ENCODE measurements at places on chromosomes 12 and 14. TPM values are rescaled to one million over a fixed set of nuclear protein-coding genes. Genes with fewer than 3 reads are reported as not detected.
A peak's percentile ranks its signal among the peaks of the same experiment; 100 is the strongest.

- H3K27me3 ChIP-seq, result no peaks in the 10 kb centered on the region
- H3K4me3 ChIP-seq, result no peak overlapping the region
- H3K4me1 ChIP-seq, result no peaks in the 10 kb centered on the region
- no peaks in the 10 kb centered on the region for H3K36me3 ChIP-seq
- H3K27ac ChIP-seq, result no peak overlapping the region
Measured at GRCh38 chr14:86203843-86204242, 673.9 kb downstream of the FLRT2 start.

DNA sequence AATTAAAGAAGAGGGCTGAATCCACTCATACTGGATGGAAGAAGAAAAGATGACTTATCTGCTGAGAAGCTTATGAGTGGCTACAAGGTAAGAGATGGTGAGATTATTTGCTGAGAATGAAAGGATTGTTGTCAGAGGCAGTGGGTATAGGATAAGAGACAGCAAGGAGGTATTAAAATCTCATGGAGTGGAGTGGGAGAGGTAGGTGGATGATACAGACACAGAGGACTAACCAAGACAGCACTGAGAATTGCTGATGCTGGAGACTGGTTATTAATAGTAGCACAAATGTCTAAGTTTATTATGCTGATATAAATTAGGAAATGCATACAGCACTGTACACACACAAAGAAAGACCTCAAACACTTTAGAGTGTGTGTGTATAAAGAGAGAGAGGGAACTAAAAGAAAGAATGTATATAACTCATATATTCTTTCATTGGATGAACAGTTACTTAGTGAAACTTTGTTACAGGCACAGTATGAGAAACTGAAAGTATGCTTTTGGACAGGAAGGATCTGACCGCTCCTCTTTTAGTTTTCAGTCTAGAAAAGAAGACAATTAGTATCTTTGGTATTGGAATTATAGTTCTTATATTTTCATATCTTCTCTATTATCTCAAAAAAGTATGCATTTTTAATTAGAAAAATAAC lies 543.1 kb downstream of the LRFN5 start:
- no peak for DNase-seq
- no peak overlapping the region for H3K4me3 ChIP-seq
- no peaks in the 10 kb centered on the region for H3K36me3 ChIP-seq
- no peaks in the 10 kb centered on the region for H3K4me1 ChIP-seq
- H3K27me3 ChIP-seq, result no peaks in the 10 kb centered on the region
- H3K27ac ChIP-seq, result no peak overlapping the region

DNA sequence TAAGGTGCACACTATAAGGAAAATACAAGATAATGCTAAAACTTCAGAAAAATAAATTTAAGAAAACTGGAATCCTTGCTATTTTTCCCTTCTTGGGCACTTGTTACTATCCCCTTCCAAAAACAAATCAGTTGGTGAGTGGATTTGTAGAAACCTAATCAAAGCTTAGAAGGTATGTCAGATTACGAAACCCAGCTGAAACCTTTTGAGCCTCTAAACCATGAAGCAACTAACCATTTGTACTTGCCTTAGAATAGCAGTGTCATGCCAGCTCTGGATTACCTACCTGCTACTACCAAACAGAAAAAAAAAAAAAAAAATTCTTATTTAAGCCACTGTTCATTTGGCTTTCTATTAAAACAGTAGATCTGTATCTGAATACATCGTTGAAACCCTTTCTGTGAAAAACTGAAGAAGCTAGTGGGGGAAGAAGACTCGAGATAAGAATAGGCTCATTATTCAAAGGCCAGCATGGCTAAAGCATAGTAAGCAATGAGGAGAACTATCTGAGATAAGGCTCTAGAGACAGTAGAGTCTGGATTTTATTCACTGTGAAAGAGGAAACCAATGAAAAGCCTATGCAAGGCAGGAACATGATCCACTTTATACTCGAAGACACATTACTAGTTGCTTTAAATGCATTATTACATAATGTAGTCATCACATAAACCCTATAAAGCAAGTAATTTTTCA lies 30.2 kb downstream of the OSBPL8 start:
- no peak overlapping the region for H3K27ac ChIP-seq
- no peaks in the 10 kb centered on the region for H3K36me3 ChIP-seq
- no peaks in the 10 kb centered on the region for H3K27me3 ChIP-seq
- DNase-seq, result no peak
- H3K4me1 ChIP-seq, result no peaks in the 10 kb centered on the region

DNA sequence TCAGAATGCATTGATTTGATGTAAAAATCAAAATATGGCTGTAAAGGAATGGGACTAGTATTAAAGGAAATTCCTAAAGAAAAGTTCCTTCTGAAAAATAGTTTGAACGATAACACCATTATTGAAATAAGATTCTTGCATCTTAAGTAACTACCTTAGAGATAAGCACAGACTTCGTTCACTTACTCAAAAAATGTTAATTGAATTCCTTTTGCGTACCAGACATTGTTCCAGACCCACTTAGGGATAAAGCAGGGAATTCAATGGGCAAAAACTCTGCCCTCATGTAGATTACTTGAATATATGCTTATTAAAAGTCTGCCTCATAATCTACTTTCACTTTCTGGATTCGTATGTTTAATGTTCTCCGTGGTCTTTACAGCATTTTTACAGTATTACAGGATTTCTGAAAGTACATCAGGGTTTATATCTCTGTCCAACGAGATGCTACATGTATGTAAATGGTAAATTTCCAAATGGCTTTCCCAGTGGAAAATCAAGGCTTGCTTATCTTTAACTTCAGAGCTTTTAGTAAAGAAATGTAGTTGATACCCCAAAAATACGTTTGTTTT lies 213.7 kb downstream of the GXYLT1 start:
- no peak for DNase-seq
- peaks cover 9% of the 10 kb centered on the region for H3K27me3 ChIP-seq
- H3K4me1 ChIP-seq, result no peaks in the 10 kb centered on the region
- H3K27ac ChIP-seq, result no peak overlapping the region
- 0 out of 2 replicates have a peak overlapping the region, but pooled peaks have one; percentile 9 for H3K4me3 ChIP-seq
- no peaks in the 10 kb centered on the region for H3K36me3 ChIP-seq

- no peaks in the 10 kb centered on the region for H3K27me3 ChIP-seq
- H3K27ac ChIP-seq, result no peak overlapping the region
- DNase-seq, result peak; percentile 16
- H3K4me3 ChIP-seq, result no peak overlapping the region
- no peaks in the 10 kb centered on the region for H3K36me3 ChIP-seq
Measured at GRCh38 chr14:38143659-38144505, 63.8 kb upstream of the SSTR1 start.

DNA sequence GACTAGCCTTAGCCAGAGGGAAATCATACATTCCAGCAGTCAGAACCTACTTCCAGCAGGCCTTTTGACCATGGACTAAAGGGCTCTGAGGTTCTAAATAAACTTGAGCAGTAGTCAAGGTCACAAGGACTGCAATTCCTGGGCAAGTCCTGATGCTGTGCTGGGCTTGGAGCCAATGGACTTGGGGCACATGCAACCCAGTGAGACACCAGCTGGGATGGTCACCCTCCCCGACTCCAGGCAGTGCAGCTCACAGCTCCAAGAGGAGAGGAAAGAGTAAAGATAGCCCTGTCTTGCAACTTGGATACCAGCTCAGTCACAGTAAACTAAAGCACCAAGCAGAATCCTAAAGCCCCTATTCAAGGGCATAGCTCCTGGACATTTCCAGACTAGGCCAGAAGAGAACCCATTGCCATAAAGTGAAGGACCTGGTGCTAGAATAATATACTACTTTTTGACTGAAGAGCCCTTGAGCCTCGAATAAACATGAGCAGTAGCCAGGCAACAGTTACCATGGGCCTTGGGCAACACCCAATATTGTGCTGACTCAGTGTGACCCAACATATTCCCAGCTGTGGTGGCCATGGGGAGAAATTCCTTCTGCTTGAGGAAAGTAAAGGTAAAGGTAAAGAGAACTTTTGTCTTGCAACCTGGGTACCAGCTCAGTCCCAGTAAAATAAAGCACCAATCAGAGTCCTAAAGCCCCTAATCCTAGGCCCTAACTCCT lies 226.2 kb upstream of the CLEC14A start:
- H3K36me3 ChIP-seq, result no peaks in the 10 kb centered on the region
- DNase-seq, result peak; percentile 66
- peaks cover 6% of the 10 kb centered on the region for H3K4me1 ChIP-seq
- peak overlapping the region; percentile 22 for H3K27ac ChIP-seq
- no peaks in the 10 kb centered on the region for H3K27me3 ChIP-seq

GRCh38 chr12:12999271-12999958 lies 650 bp downstream of the HEBP1 start:
- no peak overlapping the region for H3K27ac ChIP-seq
- DNase-seq, result peak; percentile 3
- H3K27me3 ChIP-seq, result no peaks in the 10 kb centered on the region
- H3K4me3 ChIP-seq, result peak overlapping the region; percentile 100
- H3K36me3 ChIP-seq, result no peaks in the 10 kb centered on the region

DNA sequence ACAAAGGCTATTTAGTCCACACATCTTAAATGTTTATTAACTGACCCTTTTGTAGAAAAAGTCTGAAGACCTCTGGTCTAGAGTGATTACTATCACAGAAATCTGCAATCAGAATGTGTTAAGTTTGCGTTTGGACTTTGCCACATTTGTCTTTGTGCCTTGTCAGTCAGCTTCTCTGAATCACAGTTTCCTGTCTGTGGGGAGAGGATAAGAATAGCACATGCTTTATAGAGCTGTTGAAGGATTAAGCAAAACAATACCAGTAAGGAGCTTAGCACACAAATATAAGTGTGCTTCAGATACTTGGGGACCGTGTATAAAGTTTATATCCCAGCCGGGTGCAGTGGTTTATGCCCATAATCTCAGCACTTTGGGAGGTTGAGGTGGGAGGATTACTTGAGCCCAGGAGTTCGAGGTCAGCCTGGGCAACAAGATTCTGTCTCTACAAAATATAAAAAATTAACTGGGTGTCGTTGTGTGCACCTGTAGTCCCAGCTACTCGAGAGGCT lies 63.0 kb upstream of the BTG1 start:
- peak overlapping the region; percentile 58 for H3K27ac ChIP-seq
- no peak overlapping the region for H3K4me3 ChIP-seq
- H3K36me3 ChIP-seq, result no peaks in the 10 kb centered on the region
- H3K27me3 ChIP-seq, result no peaks in the 10 kb centered on the region
- peak; percentile 70 for DNase-seq
- peaks cover 16% of the 10 kb centered on the region for H3K4me1 ChIP-seq

DNA sequence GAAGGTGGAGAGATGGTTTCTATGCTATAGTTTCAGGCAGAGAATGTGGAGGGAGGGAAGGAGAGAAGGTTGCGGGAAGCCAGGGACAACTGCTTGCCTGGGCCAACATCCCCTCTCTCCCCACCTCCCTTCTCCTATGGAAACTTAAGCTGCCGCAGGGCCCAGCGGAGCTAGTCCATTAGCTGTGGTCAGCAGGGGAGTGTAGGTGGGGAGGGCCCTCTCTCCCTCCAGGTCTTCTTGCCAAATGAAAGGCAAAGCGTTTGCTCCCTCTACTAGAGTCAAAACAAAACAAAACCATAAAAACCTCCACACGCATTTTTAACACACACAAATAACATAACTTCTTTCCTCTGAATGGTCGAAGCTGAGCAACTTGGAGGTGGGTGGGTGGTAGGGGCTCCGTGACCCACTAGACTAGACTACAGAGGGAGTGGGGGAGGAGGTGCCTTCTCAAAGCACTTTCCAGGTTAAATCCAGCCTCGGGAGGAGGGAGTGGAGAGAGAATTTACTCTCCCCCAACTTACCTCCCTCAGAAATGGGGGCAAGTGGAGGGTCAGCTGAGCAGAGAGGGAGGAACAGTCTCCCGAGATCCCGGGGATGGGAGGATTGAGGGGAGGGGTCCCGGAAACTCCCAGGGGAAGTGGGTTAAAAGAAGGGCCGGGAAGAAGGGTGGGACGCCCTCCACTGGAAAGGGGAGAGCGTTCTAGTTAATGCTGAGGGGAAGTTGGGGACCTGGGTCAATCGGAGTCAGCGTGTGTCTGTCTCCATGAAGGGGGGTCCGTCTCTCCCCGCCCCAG lies 4.6 kb upstream of the CACNB3 start:
- H3K4me3 ChIP-seq, result peak overlapping the region; percentile 86
- H3K4me1 ChIP-seq, result peaks cover 36% of the 10 kb centered on the region
- H3K27ac ChIP-seq, result no peak overlapping the region
- H3K27me3 ChIP-seq, result no peaks in the 10 kb centered on the region

GRCh38 chr12:30391766-30392366 lies 303.8 kb downstream of the IPO8 start:
- no peaks in the 10 kb centered on the region for H3K4me1 ChIP-seq
- H3K27me3 ChIP-seq, result no peaks in the 10 kb centered on the region
- no peak overlapping the region for H3K27ac ChIP-seq
- no peak for DNase-seq

- DNase-seq, result no peak
- H3K27me3 ChIP-seq, result no peaks in the 10 kb centered on the region
- no peaks in the 10 kb centered on the region for H3K4me1 ChIP-seq
- no peak overlapping the region for H3K27ac ChIP-seq
- peaks cover 35% of the 10 kb centered on the region for H3K36me3 ChIP-seq
- no peak overlapping the region for H3K4me3 ChIP-seq
Measured at GRCh38 chr12:71605039-71605438, 58.6 kb downstream of the ZFC3H1 start.

DNA sequence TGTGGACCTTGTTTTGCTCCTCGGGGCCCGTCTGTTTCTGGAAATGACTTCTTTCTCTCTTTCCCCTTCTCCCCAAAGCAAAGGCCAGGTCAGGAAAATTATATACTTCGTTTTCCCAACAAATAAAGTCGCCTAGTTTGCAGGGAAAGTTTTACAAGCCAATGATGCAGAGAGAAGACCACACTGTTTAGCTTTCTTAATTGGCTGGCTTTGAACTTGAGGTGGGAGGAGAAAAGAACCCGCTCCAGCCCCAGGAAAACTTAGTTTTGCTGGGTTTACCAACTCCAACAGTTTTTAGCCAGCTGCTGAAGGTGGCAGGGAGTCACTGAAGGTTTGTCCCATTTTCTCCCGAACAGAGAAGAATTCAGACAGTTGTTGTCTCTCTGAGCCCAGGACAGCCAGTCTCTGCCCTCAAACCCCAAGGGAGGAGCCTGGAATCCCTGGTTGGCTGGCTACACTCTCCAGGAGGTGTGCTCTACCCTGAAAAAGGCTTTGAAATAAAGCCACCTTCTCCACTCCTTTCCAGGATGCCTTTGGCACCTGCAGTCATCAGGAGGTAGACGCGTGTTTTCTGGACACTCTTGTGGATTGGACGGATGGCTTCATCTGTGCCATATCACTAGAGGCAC lies 24.8 kb downstream of the BCL11B start:
- no peaks in the 10 kb centered on the region for H3K4me1 ChIP-seq
- no peaks in the 10 kb centered on the region for H3K36me3 ChIP-seq
- no peak overlapping the region for H3K4me3 ChIP-seq
- peaks cover 79% of the 10 kb centered on the region for H3K27me3 ChIP-seq

Gene KRT8
- total RNA-seq, result 719 TPM

Gene OTX2
- not detected for total RNA-seq

Gene NOS1
- total RNA-seq, result 0.11 TPM

Gene DCN
- total RNA-seq, result not detected

Gene CMKLR1
- not detected for total RNA-seq

Gene IAPP
- total RNA-seq, result not detected

Gene LTBP2
- 17.4 TPM for total RNA-seq

Data from PC-3 (cell line).